Activated T-cell treated with anti-CD3 and anti-CD28 coated beads for 24 hours (primary cell): ENCODE measurements at places on chromosomes 2 and 18.

DNA sequence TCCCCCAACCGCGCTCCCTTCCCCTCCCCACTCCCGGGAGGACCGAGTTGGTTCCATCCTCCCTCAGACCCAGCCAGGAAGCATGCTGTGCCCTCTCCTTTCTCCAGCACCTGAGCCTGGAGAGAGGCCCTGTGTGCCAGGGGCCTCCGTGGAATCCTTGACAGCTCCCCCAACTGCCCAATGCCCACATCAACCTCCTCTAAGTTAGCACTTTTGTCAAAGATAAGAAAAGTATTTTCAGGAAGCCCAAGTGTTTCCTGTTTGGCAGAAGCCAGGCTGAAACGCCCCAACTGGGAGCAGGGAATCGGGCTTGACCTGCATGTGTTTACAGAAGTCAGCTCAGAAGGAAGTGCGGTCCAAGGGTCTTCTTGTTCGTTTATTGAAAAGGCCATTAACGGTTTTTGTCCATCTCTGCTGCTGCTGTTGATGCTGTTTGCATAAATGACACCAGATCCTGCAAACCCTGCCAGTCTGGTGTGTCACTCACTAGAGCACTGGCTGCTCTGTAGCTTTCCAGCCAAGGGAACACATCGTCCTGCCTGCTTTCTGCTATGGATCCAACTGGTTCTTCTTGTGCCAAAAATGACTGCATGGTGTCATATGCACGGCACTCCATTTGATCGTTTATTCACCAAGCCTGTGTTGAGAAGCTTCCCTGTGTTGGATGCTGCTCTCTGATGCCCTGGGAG, 35.4 kb upstream of the COL6A3 start:
- no peak for DNase-seq

GRCh38 chr2:8457699-8458502, 224.0 kb upstream of the ID2 start:
- DNase-seq = no peak

DNA sequence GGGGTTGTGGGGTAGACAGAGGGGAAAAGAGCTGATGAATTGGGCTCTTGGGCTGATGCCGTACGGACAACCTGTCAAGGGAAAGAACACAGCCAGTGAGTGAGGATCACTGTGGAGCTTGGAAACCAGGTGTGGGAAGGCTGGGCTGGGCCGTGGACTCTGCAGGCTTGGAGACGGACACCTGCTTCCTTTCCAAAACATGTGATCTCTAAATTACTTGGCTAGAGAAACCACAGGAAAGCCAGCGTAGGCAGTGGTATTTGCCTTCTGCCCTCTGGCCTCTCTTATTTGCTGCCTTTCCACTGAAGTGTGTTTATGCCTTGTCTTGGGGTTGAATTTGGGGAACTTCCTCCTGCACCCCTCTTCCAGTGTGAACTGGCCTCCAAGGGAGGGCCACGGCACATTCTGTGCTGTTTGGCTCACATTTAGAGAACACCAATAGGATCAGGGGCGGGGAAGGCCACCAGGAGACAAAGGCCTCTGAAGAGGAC, 267.7 kb downstream of the PRKCE start:
- DNase-seq = no peak

DNA sequence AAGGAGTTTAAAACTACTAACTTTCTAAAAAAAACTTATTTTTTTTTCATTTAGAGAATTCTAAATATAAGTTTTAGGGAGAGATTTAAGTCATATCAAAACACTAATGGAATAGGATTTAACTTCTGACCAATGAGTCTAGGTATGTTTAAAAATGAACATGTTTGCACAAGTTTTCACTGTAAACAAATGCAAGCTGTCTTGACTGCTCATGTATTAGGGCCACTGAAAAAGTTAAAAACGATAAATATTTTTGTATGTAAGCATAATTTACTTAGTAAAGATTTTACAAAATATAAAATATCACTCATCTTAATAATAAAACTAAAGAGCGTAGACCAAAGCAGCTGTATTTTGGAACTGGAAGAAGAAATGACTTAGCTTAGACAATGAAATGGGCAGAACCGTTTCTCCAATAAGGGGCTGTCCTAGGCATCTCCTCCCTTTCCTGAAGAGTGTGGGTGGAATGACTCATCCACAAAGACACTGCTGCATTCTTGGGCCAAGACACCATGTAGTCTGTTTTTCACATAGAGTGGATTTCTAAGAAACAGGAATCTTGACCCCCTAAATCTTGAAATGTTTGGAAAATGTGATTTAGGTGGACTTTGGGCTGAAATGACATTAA, 118.8 kb downstream of the MEP1B start:
- DNase-seq = no peak

DNA sequence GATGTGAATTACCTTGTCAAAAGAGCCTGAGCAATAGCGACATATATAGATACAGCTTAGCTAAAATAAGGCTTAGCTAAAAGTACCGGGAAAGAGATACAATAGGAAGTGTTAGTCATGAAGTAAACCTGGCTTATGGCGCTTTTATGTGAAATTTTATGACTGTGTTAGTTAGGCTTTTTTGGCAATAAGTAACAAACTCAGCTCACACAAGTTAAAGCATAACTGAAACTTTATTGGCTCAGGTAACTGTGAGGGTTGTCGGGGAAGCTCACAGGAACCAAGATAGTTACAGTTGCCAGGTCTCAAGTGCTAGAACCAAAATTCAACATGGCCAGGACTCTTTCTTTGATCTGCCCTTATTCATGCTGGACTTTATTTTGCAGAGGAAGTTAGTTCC, 925.0 kb upstream of the GYPC start:
- no peak for DNase-seq

GRCh38 chr2:222424276-222424728, at the start of gene SGPP2:
TSS of gene SGPP2 (plus strand) at chr2:222424543. CDS start at chr2:222424603, 60 bp downstream.
- DNase-seq = no peak

DNA sequence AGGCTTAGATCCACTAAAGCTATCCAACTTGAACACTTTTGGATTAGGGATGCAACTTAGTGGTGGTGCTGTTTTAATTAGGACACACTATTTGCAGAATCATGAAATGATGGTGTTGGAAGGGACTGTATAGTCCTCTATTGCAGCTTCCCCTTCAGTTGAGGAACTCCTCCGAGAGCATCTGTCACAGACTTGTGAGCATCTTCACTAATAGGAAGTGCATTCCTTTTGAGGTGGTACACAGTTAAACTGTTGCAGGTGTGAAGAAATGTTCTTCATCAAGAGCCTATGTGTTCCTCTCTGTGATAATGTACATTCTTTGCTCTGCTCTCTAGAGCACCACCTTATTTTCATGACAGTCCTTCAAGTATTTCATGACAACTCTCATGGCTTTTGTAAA, 197.4 kb downstream of the CAMKMT start:
- no peak for DNase-seq

- DNase-seq = no peak
These were observed 3.5 kb upstream of the LANCL1 start for GRCh38 chr2:210480079-210480478.

- DNase-seq = no peak
These were observed 640.7 kb downstream of the METTL4 start for GRCh38 chr18:1930291-1931270.

DNA sequence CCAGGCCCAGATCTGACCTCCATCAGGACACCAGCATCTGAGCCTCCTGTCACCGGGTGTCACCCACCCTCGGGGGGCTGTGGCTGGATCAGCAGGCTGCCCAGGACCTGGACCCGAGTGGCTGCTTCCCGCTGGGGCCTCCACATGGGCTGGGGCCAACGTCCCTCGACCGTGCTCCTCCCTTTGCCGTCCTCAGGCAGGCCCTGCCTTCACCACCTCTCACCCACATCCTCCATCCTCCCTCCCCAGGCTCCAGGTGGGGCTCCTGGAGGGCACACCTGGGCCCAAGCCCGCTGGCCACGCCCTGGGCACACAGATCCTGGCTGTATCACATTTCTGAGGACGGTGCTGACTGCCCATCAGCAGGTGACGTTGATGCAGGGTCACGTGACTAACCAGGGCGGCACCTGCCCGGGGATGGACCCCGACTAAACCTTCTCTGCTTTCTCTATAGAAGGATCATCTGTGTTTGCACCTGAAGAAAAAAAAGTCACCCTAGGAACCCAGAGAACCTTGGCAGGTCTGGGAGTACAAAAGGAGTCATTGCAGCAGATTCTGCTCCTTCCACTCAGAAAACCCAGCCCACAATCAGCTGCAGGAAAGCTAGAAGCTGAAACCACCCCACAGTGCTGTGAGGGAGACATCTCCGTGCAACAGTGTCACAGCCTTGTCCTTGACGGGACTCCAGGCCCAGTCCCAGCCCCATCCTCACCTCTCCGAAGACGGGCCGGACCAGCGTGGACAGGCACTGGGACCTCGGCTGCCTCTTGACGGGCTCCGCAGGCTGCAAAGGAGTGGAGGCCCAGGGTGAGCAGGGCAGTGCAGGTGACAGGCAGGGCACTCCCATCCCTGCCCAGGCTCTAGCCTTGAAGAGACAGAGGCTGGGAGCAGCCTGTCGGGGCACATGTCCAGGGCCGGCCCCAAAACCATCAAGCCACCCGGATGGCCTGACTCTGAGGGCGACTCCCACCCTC, 11.2 kb downstream of the STK25 start:
- DNase-seq = no peak

DNA sequence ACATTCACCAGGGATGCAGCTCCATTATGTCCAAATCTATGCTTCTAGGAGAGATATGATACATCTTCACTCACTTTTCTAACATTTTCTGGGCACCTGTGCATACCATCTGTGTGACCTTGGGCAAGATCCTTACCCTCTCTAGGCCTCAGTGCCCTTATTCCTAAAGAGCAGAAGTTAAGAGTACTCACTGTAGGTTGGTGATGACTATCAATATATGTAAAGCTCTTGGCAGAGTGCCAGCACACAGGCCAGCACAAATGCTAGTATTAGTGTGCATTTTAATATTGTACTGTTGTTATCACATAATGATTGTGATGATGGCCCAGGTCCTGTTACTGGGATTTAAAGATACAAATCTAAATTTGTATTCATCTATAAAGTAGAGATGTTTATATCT, 199.2 kb downstream of the RAD51AP2 start:
- no peak for DNase-seq

- no peak for DNase-seq
These were observed 17.1 kb upstream of the TTC21B start for GRCh38 chr2:165970663-165971062.

- DNase-seq = no peak
These were observed 131.5 kb downstream of the FAM161A start for GRCh38 chr2:61722318-61722717.

- no peak for DNase-seq
These were observed 111.7 kb upstream of the SCN1A start for GRCh38 chr2:166239548-166239947.

DNA sequence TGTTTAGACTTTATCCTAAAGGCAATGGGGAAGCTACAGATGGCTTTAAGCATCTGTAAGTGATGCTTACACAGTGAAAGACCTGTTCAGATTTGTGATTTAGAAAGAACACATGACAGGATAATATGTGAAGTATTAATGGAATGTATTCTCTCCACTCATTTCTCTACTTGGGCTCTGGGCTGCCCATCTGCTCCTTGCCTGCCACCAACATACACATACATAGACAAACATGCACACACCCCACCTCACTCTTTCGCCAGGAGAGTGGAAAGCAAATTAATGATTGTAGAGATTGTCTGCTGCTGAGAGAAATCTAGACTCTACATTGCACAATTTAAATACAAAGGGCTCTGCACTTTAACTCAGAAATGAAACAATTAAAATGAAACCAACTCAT, 61.0 kb upstream of the NFE2L2 start:
- DNase-seq = no peak

GRCh38 chr2:157777427-157777826, 98.7 kb downstream of the ACVR1 start:
- peak; percentile 30 for DNase-seq

DNA sequence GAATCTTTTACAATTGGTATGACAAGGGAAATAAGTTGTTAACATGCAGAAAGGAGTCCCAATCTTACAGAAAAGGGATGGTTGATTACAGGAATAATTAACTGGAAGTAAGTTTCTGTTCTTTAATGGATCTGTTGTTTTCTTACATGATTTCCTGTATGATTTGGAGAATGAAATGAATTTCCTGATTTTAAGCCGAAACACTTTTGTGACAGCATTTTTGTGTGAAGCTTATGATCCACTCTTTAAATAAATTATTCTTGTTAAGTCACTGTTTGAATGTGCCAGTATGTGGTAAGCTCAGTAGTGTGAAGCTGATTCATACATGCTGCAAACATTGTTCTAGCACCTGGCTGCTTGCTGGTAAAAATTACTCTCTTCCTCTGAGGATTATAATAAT, 516.2 kb downstream of the DCDC2C start:
- no peak for DNase-seq

- no peak for DNase-seq
These were observed 30.4 kb downstream of the UPP2 start for GRCh38 chr2:158131919-158132566.

- DNase-seq = no peak
These were observed 430.6 kb upstream of the RAB6C start for GRCh38 chr2:129548880-129549279.

DNA sequence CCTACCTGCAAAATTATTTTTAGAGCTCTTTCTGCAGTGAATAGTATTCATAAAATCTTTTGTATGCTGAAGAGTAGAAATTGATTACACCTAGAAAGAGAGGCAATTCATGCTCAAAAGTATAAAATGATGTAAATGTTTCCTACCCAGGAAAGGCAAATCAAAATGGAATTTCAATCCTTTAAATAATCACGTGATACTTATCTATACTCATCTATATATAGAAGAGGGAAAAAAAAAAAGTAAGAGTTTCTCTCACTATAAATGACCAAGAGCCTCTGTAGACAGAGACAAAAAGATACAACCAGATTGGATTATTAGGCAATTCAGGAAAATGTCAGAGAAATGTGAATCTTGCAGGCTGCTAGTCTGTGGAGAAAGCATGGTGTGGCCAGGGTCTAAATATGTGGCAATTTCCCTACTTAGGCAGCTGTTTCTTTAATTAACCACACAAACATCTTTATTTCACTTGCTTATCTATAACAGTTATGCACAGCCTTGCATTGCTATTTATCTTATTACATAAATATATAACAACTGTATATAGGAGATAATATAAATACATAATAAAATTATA, 39.5 kb downstream of the METTL8 start:
- no peak for DNase-seq

- no peak for DNase-seq
These were observed 104.3 kb downstream of the PRKCE start for GRCh38 chr2:45755585-45756335.

DNA sequence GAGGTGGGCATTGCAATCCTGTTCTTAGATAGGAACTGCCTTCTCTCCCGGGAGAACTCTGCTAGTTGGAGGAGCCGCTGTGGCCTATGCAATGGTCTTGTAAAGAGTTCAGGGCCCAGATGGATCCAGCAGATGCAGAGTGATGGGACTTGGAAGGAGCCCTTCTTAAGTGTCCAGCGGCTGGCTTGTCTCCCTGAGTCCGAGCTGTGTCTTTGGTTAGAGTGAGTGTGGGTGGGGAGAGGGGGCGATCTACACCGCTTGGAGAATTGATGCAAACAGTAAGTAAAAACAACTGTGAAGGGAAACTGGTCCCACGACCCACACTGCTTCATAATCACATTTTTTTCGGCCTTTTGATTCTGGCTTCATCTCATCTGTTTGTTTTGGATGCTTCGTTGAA, 89.8 kb upstream of the CYRIA start:
- no peak for DNase-seq

GRCh38 chr2:9021563-9022211, 18.2 kb upstream of the MBOAT2 start:
- no peak for DNase-seq

GRCh38 chr2:133200684-133201421, 367.4 kb downstream of the NCKAP5 start:
- no peak for DNase-seq

GRCh38 chr2:124001696-124002430, 23.2 kb upstream of the CNTNAP5 start:
- DNase-seq = no peak
